NCI-H1092 (cell line): ENCODE measurements at places on chromosomes 12 and 14.
A peak's percentile ranks its signal among the peaks of the same experiment; 100 is the strongest.

- no peak for DNase-seq
These were observed 35.4 kb upstream of the GUCY2C start for GRCh38 chr12:14731821-14732220.

- peak; percentile 74 for DNase-seq
These were observed 94.9 kb downstream of the NAV3 start for GRCh38 chr12:77925536-77926108.

GRCh38 chr12:91381309-91381804 lies 198.7 kb upstream of the DCN start:
- no peak for DNase-seq

DNA sequence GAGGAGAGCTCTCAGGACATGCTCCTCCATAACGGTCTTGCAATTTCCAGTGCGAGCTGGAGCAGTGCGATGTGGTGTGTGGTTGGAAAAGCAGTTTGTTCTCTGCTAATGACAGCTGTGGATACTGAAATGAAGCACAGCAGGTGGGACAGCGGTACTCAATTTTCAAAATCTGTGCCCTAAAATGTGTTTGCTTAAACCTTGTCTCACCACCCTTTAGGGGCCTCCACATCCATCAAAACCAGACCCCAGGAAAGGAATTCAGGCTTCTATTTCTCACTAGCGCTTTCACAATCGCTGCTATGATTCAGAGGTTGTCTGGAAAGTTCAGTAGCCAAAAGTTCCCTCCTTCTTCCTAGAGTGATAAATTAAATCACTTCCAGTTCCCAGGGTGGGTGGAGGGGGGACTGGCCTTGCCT lies 440.8 kb downstream of the EGLN3 start:
- no peak for DNase-seq

- peak; percentile 47 for DNase-seq
These were observed 2.0 kb upstream of the ATN1 start for GRCh38 chr12:6925540-6926279.

DNA sequence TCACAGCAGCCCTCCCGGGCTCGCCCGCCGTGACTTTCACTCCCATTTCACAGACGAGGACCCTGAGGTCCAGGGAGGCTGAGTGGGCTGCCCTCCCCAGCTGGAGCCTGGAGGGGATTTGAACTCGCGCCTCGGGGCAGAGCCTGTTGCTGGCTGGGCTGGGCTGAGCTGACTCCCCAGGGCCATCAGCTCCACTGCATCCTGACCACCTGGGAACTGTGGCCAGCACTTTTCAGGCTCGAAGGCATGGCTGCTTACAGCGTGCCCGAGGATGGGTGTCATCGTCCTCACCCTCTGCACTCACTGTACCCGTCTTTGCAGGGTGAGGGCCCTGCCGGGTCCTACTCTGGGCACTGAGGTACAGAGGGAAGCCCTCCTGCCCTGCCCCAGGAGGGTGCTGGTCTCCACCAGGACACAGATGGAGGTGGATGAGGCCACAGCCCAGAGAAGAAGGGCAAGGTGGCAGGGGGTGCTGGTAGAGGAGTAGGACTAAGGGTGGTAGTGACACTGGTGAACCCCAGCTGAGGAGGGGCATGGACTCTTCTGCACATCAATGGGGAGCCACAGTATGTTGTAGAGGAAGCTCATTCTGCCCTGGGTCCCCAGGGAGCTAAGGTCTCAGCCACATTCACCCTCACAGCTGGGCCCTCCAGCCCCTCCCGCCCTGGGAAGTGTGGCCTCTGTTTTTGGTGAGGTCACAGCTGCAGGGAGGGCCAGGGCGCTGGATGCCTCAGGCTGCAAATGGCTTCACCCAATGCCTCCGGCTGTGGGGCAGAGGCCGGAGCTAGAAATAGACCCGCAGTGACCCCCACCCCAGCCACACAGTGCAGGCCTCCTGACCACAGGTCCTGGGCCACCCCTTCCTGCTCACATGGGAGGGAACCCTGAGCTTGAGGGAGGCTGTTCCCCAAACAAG lies 365.1 kb upstream of the SFSWAP start:
- no peak for DNase-seq

DNA sequence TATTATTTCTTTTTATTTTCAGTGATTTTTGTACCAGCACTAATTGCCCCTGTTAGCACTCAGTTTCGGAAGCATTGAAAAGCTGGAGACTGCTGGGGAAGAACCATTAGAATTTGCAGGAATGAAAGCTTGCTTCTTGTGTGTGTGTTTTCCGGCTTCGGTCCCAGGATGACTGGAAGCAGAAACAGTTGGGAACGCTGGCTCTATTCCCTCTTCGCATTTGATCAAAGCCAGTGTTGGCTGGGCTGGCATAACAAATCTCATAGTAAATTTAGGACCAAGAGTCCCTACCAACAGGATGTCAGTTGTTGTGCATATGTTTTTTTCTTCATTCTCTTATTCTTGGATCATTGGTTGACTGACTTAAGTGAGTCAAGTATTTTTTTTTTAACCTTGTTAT lies 53.6 kb upstream of the TRAF3 start:
- no peak for DNase-seq

DNA sequence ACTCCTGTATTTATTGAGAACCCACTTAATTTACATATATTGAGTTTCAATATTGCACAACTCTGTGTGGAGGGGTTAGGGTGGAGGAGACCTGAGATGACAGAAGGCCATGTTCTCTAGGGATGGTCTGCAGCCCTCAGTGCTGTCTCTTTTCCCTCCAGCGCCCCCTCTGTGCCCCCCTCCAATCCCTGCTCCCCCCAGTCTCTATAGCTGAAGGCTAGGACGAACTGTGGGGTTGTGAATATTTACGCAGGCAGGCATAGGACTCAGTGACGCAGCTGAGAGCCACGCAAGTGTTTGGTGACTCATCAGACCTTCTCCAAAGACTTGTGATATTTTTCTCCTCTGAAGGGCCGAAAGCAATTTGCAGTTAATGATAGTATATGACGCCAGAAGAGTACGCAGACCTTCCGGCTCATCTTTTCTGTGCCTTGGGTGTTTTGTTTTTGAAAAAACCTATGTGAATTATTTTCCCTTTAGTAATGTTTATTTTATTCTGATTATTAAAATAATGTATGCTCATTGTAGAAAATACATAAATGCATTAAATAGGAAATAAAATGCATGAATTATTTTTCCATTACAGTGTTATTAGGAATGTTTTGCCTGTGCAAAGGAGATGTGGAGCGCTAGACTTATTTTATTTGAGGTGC lies 85.3 kb downstream of the SLC25A47 start:
- DNase-seq = no peak

DNA sequence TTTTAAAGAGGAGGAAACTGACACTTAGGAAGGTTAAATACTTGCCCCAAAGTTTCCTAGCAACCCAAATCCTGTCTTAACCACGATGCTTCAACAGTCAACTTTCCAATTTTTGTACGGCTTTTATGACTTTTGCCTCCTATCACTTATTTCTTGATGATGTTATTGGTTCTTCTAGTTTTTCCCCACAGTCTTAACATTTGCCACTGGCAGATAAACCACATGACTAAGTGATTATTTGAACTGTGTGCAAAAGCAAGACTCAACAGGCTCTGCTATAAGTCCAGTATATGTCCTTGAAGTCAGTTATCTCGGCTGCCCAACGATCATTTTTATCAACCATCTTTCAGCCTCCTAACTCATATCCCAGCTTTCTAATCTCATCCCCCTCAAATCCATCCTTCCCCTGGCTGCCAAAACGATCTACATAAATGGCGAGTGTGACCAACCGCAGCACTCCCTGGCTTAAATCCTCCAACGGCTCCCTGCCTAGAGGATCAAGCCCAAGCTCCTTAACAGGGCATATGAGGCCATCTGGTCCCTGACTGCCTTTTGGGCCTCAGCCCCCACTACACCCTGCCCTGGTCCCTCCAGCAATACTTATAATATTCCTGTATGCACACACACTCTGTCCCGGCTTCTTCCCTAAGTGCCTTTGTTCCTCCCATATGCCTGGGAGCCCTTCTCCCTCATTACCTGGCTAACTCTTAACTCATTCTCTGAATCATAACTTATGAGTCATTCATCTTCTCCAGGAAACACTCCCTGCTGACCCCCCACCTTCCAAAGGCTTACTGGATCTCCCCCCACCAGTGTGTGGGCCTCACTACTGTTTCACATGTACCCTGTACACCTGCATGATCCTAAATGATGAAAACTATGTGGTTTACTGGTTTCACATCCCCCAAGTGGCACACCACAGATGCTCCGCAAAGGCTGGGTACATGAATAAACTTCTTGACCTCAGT lies 8.8 kb downstream of the VPS37B start:
- no peak for DNase-seq

DNA sequence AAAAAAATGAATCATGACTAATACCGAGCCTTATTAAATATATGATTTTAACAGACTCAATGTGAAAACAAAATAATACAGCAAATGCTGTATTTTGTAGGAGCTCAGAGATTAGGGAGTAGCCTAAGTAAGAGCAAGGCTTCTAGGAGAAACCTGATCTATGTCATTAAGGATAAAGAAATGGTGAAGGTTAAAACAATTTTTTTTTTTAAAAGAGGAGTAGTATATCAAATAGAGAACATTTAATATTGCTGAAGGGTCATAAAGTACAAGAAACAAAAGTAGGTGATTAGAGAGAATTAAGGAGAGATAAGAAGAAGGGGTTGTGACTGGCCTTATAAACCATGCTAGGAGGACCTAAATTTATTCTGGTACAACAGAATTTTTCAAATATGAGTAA lies 39.1 kb downstream of the PPP1R12A start:
- no peak for DNase-seq

DNA sequence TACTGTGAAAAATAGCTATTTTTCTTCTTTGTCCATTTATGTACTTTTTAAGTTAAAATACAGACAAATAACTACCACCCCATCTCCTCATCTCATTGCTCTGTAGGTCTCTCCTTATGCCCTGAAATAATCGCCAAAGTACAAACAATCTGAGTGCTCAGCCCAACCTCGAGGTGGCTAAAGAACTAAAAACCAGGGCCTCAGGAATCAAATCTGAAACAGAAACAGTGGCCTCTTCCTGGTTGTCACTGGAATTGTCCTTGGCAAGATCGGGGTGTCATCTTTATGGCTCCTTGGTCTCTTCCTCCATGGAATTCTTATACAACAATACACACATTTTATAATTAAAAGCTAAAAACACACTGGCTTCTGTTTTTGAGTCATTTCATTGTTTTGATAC lies 182.4 kb downstream of the ASCL1 start:
- no peak for DNase-seq

DNA sequence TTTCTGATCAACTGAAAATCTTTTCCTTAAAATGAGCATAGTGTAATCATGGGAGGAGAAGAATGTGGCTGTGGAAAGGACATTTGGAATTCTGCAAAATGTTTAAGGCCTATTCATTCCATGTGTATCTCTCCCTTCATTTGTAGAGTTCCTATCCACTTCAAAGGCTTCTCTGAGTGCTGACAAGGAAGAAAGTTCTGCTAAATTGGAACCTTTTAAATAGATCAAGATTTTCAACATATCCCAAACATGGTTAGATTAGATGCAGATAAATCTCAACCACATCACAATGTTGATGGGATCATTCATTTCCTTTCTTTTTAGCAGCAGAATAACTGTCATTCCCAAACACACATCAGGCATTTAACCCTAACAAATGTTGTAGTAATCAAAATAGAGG lies 28.4 kb upstream of the SIX1 start:
- DNase-seq = no peak

GRCh38 chr12:131434208-131435125 lies 276.4 kb upstream of the SFSWAP start:
- DNase-seq = no peak

- no peak for DNase-seq
These were observed 8.5 kb upstream of the SERPINA12 start for GRCh38 chr14:94517641-94518257.

GRCh38 chr14:81801921-81802320 lies 268.3 kb upstream of the SEL1L start:
- DNase-seq = no peak

- no peak for DNase-seq
These were observed 90.2 kb upstream of the PLEKHG7 start for GRCh38 chr12:92612611-92613010.

DNA sequence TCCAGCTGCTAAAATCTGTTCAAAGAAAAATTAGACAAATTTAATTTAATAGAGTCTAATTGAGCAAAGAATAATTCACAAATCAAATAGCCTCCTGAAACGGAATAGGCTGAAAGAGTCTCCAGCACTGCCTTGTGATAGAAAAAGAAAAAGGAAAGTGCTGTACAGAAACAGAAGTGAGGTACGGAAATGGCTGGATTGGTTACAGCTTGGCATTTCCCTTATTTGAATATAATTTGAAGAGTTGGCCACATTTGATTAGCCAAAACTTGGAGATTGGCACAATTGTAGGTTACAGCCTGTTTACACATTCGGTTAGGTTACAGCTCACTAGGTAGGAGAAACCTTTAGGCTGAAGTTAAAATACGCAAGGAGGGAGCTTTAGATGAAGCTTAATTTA lies 24.8 kb upstream of the PCED1B start:
- DNase-seq = no peak

DNA sequence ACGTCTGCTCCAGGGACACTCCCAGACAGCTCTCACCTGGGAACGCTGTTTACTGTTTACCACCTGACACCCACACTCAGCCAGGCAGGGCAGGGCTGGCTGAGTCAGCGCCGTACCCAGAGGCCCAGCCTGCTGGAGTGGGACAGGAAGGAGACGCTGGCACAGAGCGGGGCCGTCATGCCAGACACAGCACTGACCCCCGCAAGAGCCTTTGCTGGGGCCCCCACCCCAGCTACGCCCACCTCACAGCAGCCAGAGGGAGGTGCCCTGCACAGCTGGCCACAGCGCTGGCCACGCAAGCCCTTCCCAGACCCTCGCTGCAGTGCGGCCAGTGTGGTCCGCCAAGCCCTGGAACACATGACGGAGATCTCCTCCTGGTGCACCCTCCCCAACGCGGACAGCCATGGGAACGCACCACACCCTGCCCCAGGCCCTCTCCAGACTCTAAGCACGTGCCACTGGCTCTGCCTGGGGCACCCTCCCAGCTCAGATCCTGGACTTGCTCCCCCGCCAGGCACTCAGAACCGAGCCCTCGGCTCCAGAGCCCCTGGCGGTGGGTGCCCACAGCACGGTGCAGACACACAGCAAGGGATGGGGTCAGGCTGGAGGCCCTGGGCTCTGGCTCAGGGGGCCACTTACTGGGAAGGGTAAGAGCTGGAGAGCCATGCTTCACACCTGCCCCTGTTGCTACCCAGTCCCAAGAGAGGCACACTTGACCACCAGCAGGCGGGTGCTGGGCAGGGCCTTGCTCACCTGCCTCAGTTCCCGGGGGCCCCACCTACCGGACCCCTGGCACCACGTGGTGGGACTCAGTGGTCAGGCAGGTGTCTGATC lies 5.7 kb downstream of the AHNAK2 start:
- no peak for DNase-seq
